Liver (tissue), 10 donors: ENCODE measurements at places on chromosomes 2 and 18.

DNA sequence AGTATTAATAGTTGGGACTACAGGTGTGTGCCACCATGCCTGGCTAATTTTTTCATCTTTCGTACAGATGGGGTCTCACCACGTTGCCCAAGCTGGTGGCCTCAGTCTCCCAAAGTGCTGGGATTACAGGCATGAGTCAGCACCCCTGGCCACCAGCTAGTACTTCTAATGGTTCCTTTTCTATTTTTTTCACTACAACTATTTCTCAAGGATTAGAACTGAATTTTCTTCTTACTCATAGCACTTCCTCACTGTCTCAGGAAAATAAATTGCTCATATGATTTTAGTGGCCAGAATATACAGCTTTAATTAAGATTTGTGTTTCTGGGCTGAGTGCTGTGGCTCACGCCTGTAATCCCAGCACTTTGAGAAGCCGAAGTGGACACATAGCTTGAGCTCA lies 43.2 kb upstream of the SOS1 start:
- no peak for DNase-seq

DNA sequence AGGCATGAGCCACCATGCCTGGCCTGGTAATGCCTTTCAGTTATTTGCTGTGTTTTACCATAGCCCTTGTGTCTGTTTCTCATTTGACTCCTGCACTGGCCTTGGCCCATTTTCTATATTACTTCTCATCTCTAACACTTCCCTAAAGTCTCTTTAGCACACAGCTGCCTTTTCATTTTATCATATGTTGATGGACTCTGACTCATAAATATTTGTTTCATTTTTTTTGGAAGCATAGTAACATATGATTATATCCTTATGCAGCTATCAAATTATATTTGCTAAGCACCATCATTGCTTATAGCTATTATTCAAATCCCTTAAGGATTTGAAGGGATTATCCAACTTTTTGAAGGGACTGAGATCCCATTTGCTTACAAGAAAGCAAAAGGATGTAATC lies 320.3 kb downstream of the GPD2 start:
- no peak for DNase-seq

DNA sequence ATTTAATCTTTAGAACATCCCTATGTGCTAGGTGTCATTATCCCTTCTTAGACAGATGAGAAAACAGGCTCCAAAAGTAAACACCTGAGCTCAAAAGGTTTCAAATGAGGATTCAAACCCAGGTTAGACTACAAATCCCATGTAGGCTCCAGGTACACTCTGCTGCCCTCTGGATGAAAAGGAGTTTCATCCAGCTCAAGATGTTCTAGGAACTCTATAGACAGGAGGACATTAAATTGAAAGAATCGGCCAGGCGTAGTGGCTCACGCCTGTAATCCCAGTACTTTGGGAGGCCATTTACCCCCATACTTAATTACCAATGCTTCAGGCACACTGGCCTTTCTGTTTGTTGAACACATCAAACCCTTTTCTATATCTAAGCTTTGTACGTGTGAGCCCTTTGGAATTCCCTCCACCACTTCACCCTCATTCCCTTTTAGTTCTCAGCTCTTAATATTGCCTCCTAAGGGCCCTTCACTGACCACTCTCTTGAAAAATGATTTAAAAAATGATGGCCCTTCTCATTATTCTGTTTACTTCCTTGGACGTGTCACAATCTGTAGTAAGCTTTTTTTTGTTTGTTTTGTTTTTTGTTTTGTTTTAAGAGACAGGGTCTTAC lies 10.7 kb downstream of the SLC25A12 start:
- DNase-seq = no peak

- no peak for DNase-seq
These were observed 1.1 kb downstream of the HNRNPLL start for GRCh38 chr2:38601463-38602135.

- DNase-seq = no peak
These were observed 258.5 kb downstream of the RPIA start for GRCh38 chr2:88950010-88950409.

DNA sequence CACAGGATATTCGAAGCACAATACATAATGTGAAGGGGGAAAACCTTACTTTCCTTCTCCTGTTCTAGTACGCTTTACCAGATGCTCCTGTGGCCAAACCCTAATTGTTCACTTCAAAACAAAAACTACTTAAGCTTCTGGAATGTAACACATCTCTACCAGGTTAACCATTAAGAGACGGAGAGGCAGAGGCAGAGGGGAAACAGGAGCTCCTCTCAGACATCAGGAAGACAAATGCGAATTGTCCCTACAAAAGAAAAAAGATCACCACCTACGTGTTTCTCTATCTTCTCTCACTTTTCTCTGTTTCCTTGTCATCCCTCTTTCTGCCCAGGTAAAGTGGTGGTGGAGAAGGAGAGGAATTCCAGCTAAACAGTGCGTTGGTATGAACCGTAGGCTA lies 266.8 kb downstream of the NRXN1 start:
- no peak for DNase-seq

- no peak for DNase-seq
These were observed 266.8 kb upstream of the CXCR4 start for GRCh38 chr2:136384531-136385303.

- no peak for DNase-seq
These were observed 1573.4 kb upstream of the NXPH2 start for GRCh38 chr2:140353541-140353940.

- DNase-seq = no peak
These were observed 1.3 kb downstream of the GBX2 start for GRCh38 chr2:236166796-236167296.

DNA sequence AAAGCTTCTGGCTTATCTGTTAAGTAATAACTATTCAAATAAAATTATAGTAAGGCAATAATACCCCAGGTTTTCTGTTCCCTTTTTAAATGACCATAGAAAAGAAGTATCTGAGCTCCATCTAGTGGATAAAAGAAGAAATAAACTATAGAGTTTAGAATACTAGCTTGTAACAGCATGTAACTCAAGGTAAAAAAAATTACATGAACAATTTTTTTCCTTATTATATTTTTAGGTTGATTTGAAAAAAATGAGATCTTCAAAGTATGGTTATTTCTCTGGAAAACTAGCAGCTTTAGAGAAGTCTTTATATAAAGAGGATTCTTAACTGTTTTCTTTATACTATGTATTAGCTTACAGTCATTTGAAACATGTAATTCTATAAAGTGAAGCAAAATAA lies 58.1 kb downstream of the NCKAP1 start:
- DNase-seq = no peak

- DNase-seq = no peak
These were observed 372.8 kb upstream of the UBE2E3 start for GRCh38 chr2:180607514-180608049.

DNA sequence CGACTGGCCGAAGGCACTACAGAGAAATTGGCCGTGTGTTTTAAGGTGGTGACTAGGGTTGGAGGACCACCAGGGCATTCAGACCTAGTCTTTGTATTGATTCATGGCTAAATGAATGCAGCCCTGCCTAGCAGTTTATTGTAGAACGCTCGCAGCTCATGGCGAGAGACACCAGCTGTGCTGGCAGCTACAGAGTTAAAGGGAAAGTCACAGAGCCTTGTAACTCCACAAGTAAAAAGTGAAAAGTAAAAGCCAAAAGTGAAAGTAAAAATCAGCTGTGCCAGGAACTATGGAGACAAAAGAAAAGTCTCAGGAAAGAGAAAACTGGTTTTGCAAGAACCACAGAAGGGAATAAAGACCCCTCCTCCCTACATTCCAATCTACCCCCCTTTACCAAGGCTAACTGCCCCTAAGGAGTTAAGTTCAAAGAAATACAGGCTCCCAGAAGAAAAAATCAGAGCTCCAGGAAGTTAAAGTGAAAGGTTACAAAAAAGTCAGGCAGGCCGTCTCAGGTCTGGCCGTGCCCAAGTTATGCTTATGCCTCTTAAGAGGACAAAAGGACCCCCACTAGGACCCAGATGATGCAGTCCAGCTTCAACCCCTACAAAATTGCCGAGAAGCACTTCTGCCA lies 46.4 kb upstream of the SELENOI start:
- no peak for DNase-seq

- DNase-seq = no peak
These were observed 103.9 kb upstream of the COL3A1 start for GRCh38 chr2:188870289-188870688.

- DNase-seq = no peak
These were observed 59.9 kb downstream of the KYNU start for GRCh38 chr2:142937347-142937746.

DNA sequence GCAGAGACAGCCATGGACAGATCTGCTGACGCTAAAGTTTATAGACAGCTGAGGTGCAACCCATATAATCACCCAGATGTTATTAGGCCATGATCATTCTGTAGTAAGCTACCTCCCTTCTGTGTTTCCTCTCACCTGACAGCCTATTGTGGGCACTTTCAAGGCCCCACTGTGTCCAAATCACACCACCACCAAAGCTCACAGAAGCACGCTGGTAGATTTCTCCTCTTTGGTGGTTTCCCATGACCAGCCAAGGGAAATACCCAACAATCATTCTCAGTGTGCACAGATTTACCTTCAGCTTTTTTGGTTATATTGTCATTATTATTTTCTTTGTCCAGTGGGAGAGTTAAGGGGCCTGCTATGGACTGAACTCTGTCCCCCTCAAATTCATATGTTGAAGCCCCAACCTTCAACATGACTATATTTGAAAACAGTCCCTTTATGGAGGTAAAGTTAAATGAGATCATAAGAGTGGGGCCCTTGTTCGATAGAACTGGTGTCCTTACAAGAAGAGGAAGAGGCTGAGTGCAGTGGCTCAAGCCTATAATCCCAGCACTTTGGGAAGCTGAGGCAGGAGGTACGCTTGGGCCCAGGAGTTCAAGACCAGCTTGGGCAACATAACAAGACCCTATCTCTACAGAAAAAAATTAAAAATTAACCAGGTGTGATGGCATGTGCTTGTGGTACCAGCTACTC lies 74.0 kb upstream of the MSH6 start:
- DNase-seq = no peak

- DNase-seq = no peak
These were observed 73.2 kb downstream of the ITSN2 start for GRCh38 chr2:24287171-24287570.

DNA sequence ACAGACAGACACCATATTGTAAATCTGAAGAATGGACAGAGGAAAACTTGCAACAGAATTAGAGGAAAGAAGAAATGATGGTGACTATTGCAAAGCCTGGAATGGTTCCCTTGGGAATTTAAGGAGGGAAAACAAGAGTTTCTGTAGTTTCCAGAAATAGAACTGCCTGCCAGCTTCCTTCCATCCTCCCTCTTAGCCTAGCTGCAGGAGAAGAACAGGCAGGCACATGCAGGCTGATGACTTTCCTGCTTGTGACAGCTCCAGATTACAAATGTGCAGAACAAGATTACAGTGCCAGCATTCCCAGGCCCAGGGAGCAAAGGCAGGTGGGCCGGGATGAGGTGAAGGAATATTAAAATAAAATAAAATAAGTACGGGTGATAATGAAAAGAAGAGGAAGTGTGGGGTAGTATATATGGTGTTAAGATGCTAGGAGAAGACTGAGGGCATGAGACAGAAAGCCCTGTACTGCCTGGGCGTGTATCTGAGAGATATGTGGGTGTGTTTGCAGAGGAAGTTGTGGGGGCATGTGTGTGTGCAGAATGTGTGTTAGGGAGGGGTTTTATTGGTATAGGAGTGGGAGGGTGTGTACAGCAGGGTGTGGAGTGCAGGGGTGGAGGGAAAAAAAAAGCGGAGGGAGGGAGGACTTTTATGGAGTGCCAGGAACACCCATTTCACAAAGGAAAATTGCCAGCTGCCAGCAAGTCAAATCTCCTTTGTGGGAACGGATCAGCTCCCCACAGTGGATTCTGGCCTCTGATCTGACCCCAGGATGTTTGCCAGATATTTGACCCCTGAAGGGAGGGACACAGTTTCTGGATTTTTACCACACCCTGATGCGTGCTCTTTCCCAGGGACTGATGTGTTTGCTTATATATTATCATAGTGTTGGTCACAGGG lies 43.9 kb upstream of the NEMP2 start:
- DNase-seq = peak; percentile 35

- DNase-seq = no peak
These were observed 1681.7 kb upstream of the DDX18 start for GRCh38 chr2:116132833-116133232.

- no peak for DNase-seq
These were observed 76.6 kb upstream of the ZNF516 start for GRCh38 chr18:76571689-76572088.

DNA sequence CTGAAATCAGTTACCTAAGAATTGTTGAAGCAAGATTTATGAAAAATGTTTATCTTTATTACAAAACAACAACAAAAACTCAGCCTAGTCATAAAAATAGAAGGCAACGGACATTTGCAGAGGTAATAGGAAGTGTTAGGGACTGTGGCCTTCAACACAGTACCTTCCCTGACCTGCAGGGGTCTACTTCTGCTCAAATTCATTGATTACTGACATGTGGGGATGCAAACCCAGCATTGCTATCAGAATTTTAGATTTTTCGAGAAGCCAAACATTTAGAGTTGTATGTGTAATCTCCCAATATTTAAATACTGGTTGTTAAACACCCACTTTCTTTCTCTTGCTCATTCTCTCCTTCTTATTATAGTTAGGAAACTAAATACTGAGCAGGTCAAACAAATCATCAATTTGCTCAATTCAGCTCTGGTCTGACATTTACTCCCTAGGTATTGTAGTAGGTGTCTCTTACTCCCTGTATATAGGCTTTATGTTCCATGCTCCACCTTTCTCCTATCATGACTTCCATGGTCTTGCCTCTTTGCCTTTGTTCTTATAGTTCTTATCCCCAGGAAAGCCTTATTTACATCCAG lies 198.5 kb downstream of the UBE2E3 start:
- no peak for DNase-seq

DNA sequence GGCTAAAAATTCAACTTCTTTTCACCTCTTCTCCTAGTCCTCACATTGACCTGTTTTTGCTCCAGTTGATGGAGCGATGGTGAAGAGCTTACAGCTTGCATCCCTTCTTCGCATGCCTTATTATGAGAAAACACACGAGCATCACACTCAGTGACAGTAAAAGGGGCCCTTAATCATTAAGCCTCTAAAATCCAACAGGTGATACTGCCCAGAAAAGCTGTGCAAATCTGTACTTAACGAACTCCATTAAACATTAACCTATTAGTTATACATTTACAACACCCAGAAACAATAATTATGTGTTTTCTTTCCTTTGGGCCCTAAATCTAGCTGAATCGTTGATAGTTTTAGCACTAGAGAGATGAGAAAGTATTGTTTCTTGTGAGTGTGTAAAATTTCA lies 54.8 kb downstream of the LAMA1 start:
- no peak for DNase-seq

- DNase-seq = peak; percentile 36
These were observed 57.8 kb upstream of the RGPD5 start for GRCh38 chr2:109736177-109736827.

DNA sequence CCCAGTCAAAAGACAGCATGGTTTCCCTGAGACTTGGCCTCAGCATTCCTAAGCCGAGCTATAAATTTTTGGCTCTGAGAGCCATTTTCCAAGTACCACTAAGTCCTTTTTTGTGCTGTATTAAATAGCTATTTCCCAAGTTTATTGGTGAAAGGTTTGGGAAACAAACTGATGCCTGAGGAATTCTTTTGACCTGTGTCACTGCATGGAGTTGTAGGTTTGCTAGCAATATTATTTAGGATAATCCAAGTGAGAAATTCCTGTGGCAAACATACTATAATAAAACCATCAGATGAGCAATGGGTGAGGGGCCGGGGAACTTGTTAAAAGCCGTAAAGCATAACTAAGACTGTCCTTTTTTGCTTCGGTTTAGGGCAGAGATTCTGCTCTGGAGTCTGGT lies 28.4 kb downstream of the ARHGAP28 start:
- DNase-seq = no peak

- no peak for DNase-seq
These were observed 61.0 kb downstream of the EIPR1 start for GRCh38 chr2:3316456-3317276.
